ENCODE measurements at places on chromosomes 2 and 18. TPM values are rescaled to one million over a fixed set of nuclear protein-coding genes. Genes with fewer than 3 reads are reported as not detected.

CAPN14 gene
- under 0.01 TPM for total RNA-seq

STAM2 gene
- total RNA-seq = 28.9 TPM

IL1RN gene
- total RNA-seq = not detected

DYNAP gene
- total RNA-seq = not detected

IL1RL1 gene
- 68.5 TPM for total RNA-seq

EFHD1 gene
- total RNA-seq = not detected

DSC2 gene
- under 0.01 TPM for total RNA-seq

PNO1 gene
- 27.1 TPM for total RNA-seq

CFC1 gene
- not detected for total RNA-seq

TMEM200C gene
- total RNA-seq = 2.3 TPM

CRYGA gene
- not detected for total RNA-seq

NGEF gene
- total RNA-seq = not detected

ABHD1 gene
- total RNA-seq = not detected

HOXD10 gene
- total RNA-seq = 0.15 TPM

Data from epithelial cell of umbilical artery (primary cell).